ENCODE measurements at places on chromosomes 16 and 17.

DNA sequence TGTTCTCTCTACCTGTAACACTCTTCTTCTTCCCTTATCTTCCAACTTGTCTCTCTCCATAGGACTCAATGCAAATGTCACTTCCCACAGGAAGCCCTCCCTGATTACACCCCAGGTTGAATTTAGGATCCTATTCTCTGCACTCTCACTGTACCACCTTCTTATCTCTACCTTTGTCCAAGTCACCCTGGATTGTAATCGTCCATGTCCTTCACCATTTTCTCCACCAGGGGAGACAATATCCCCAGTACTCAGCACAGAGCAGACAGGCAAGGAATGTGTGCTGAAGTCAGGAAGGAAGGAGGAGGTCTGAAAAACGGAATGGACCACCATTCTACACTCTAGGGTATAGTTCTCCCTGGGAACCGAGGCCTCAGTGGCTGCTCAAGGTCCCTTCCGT lies 14.2 kb downstream of the C16orf82 start:
- DNase-seq = no peak

- DNase-seq = no peak
Measured at GRCh38 chr16:11395949-11396240, 50.6 kb downstream of the RMI2 start.

DNA sequence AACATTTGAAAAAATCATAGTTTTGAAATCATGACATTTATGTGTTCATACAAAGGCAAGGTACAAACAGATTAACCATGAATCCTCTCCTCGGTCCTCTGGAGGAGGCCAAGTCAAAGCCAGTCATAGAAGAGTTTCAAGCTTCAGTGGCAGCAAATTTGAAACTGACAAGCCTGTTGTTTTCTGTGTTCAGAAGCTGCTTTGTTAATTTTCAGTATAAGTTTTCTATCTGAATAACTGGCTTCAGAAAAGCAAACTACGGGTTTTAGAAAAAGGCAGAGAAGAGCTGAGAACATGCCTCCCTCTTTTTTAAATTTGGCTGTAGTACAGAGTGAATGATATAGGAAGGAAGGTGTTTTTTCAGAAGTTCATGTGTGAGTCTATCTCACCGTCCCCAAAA lies 79.6 kb upstream of the CLEC18B start:
- DNase-seq = no peak

DNA sequence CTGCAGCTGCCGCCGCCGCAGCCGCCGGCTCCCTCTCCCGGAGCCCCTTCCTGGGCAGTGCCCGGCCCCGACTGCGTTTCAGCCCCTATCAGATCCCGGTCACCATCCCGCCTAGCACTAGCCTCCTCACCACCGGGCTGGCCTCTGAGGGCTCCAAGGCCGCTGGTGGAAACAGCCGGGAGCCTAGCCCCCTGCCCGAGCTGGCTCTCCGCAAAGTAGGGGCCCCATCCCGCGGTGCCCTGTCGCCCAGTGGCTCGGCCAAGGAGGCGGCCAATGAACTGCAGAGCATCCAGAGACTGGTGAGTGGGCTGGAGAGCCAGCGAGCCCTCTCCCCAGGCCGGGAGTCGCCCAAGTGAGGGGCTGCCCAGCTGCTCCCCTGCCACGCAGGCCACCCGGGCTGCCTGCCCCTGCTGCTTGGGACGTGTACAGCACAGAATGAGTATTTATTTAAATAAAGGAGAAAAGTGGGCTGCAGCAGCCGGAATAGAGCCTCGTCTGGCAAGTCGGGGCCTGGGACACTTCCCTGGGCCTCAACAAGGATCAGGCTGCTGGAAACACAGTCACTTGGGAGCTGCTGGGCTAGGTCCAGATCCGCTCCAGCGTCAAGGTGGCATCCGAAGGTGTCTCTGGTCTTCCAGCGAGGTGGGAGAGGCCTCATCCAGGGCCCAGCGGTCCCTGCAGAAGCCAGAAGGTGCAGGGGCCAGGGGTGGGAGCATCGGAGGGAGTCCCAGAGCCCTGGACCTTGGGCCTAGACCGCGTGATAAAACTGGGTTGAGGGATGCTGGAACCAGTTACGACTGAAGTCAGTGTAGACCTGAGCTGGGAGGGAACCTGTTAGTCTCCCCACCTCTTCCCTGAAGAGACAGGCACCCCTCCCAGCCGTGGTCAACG lies 8.8 kb downstream of the TBX2 start:
- DNase-seq = no peak

GRCh38 chr17:74390680-74391653 lies 23.7 kb downstream of the GPR142 start:
- no peak for DNase-seq

GRCh38 chr16:565419-566330 lies 1.1 kb upstream of the NHLRC4 start:
- DNase-seq = no peak

GRCh38 chr17:12627177-12627629 lies 38.5 kb upstream of the MYOCD start:
- DNase-seq = no peak

DNA sequence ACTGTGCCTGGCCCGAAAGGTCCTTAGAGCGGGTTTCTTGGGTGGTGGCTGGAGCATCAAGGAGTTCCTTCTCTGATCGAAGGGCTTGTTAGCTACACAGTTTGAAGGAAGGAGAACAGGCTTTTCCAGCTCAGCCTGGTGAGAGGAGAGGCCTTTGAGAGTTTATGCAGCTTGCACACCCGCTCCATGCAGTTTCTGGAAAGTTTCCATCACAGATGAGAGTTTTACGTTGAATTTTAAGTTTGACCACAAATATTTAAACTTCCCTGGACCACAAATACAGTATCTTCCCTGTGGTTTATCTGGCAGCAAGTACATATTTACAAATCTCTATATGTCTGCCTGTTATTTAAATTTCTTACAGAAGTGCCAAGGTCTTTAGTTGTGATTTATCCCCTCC lies 56.8 kb downstream of the HIC1 start:
- no peak for DNase-seq

GRCh38 chr16:57722210-57722499 lies 13.4 kb upstream of the KATNB1 start:
- no peak for DNase-seq

GRCh38 chr16:3413730-3414379 lies 12.8 kb downstream of the ZNF174 start:
- DNase-seq = no peak

- DNase-seq = no peak
Measured at GRCh38 chr16:85603203-85603755, 9.8 kb upstream of the GSE1 start.

GRCh38 chr17:4953451-4953961 lies 2.6 kb downstream of the ENO3 start:
- no peak for DNase-seq

DNA sequence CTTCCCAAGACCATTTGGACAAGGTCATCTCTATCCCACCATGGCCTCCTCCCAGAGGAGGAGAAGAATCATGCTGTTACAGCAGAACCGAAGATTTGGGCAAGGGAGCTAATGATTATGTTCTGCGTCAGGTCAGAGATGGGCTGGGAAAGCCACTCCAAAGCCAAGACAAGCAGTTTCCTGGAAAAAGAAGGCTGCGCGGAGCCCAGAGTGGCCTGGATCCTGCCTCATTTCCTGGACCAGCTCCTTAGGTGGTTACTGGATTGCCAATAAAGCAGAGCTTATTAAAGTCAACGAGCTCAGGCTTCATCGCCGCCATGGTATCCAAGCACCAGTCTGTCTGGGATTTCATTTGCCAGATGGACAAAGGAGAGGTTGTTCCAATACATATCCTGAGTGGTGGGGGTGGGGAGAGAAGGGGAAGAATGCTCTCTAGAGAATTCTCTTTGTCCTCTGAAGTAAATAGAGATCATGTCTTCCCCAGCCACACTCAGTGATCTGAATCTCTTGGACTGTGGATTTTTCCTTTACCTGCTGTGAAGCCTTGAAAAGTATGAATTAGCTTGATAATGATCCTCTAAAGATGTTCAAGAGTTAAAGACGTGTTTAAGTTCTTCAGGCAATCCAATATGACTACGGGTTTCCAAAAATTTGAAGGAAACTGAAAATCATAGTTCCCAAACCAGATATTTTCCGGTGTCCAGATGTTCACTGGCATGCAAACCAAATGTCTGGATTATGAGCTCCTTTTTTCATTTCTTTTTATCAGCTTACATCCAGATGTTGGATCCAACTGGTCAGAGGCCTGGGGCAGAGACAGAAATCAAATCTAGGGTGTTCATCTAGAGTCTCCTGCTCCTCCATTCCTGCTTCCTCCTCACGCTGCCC lies 17.7 kb downstream of the PRAC1 start:
- DNase-seq = no peak

GRCh38 chr16:55701442-55702319 lies 45.9 kb downstream of the SLC6A2 start:
- peak; percentile 32 for DNase-seq

DNA sequence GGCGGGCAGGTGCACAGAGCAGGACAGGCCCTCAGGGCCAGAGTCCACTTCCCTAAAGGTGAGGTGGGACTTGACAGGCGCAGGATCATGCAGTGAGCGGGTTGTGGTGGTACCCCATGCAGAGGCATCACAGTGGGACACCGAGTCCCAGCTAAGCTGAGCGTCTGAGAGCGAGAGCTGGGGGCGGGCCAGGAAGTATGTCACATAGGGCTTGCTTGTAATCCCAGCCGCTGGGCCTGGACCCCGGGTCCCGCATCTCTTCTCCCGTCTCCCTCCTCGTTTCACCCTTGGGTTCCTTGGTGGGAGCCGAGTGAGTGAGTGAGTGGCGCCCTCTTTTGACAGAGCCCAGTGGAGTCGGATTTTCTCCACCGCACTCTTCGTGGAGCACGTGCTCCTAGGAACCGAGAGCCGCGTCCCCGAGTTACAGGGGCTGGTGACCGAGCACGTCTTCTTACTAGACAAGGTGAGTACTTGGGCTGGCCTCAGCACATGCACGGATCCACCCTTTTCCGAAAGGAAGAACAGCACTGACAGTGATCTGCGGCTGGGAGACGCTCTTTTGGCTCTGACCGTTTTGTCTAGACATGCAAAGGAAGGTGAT lies 50.8 kb upstream of the ENDOV start:
- DNase-seq = no peak

- DNase-seq = no peak
Measured at GRCh38 chr17:4189280-4189679, 46.3 kb downstream of the CYB5D2 start.

- no peak for DNase-seq
Measured at GRCh38 chr17:6539871-6540270, 16.5 kb downstream of the PITPNM3 start.

GRCh38 chr17:10136258-10136981 lies 62.0 kb downstream of the GAS7 start:
- DNase-seq = no peak

DNA sequence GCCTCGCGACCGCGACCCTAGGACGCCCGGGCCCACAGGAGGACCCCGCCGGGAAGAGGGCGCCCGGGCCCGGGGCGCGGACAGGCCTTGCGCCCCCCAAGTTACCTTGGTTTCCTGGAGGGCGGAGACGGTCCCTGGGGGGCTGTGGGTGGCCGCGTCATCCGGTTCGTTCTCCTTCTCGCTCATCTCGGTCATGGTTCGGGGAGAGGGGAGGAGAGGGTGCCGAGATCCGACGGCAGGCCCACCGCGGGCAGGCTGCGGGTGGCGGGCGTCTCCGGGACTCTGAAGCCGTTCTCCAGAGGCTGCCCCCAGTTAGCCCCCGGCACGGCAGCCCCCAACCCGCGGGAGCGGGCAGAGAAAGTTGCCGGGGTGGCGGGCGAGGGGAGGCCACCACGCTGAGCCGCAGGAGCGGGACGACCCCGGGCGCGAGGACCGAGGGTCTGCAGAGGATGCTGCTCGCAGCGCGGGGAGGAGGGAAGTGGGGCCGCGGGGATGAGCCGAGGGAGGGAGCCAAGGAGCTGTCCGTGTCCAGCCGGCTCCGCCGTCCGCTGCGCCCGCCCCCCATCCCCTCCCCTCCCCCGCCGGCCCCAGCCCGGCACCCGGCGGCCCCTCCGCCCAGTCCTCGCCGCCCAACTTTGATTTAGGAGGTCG lies at the start of gene STAC2:
Gene STAC2, minus strand, starts transcription at position 638 of the 651 bp plus-strand sequence. Its CDS starts 443 bp downstream, at position 195.
- no peak for DNase-seq

DNA sequence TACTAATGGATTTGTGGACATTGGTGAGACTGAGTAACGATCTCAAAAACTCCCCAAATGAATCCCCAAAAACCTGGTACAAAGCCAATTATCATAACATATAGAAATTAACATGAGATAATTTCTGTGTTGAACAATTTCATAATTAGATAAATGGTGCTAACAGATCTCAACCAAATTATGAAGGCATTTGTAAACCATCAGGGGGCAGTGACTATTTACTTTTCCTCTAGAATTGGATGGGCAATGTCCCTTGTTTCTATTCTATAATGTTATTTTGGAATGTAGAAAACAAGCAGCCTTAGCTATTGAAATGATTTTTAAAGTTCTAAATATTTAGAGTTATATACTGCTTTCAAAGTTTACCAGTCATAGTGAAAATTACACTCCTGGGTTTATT lies 57.8 kb downstream of the MYH10 start:
- DNase-seq = no peak

- DNase-seq = no peak
Measured at GRCh38 chr17:10067446-10068143, 130.8 kb downstream of the GAS7 start.

DNA sequence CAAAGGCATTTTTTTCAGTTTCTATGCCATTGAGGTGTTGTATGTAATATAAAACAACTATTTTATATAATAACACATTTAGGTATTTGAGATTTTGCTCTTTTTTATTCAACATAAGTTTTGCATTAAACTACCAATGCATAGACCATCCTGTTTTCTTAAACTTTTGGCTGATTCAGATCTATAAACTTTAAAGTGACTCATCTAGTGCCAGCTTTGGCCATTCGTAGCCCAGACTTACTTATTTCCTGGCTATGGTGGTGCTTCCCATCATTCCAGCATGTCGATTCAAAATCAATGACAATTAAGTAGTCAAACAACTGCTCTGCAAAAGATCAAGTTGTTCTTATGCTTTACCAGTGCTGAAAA lies 3.1 kb downstream of the ERI2 start:
- DNase-seq = no peak

- DNase-seq = no peak
Measured at GRCh38 chr16:1982013-1982433, 754 bp upstream of the NOXO1 start.
